HCEC 1CT (cell line): ENCODE measurements at places on chromosomes 1 and 21.
A peak's percentile ranks its signal among the peaks of the same experiment; 100 is the strongest.

GRCh38 chr1:200042552-200043335, 15.2 kb downstream of the NR5A2 start:
- DNase-seq, result no peak

GRCh38 chr21:44681861-44682579, at the start of gene KRTAP12-1:
KRTAP12-1 (minus strand) TSS chr21:44682163; CDS start chr21:44682123, 40 bp downstream.
- DNase-seq, result no peak

- DNase-seq, result no peak
Observed at GRCh38 chr1:229221106-229222019, 49.5 kb upstream of the RAB4A start.

- no peak for DNase-seq
Observed at GRCh38 chr1:90821788-90822359, 104.8 kb upstream of the BARHL2 start.

DNA sequence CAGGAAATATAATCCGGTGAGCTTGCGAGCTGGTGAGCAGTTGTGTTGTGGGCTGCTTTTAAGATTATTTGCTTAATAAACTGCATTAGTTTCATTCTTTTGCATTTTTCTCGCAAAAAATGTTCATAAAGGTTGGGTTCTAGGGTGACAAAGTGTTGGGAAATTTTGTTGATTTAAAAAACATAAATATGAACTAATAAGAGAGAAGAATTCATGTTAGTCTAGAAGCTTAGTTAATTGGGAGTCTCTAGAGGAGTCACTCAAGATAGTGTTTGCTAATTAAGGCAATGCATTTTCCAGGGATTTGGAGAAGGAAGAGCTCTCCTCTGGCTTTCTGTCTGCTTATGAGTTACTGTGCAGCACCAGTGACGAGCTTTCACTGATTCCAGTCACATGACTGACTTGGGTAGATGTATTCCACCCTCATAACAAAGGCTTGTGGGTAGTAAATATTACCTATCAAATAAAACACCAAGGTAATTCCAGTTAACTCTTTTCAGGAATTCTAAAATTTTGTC, 417.0 kb downstream of the PTBP2 start:
- no peak for DNase-seq

- DNase-seq, result no peak
Observed at GRCh38 chr1:30409476-30410152, 313.8 kb downstream of the MATN1 start.

DNA sequence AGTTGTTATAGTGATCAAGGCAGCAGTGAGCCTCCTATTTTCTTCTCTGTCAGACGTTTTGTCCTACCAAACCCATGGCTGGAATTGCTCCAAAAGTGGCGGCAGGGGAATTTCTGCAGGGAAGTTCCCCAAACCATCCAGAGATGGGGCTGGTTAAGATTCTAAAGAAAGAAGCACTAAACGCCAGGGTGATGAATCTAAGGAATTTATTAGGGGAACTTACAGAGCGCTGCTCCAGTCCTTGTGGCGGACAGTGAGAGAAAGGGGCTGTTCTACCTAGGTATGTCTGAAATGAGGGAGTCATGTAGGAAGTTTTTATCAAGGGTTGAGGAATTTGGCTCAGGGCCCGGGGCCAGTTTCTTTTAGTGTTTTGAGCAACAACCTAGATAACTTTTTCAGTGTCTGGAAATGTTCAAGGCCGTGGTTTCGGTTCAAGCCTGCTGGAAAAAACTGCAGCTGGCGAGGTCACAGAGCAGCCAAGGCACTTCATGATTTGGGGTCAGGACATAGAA, 222.4 kb upstream of the B3GALT2 start:
- DNase-seq, result peak; percentile 32

- no peak for DNase-seq
Observed at GRCh38 chr1:35390600-35391494, 122.3 kb downstream of the ZMYM4 start.

GRCh38 chr1:116817582-116818064, 63.4 kb downstream of the CD2 start:
- DNase-seq, result peak; percentile 36

DNA sequence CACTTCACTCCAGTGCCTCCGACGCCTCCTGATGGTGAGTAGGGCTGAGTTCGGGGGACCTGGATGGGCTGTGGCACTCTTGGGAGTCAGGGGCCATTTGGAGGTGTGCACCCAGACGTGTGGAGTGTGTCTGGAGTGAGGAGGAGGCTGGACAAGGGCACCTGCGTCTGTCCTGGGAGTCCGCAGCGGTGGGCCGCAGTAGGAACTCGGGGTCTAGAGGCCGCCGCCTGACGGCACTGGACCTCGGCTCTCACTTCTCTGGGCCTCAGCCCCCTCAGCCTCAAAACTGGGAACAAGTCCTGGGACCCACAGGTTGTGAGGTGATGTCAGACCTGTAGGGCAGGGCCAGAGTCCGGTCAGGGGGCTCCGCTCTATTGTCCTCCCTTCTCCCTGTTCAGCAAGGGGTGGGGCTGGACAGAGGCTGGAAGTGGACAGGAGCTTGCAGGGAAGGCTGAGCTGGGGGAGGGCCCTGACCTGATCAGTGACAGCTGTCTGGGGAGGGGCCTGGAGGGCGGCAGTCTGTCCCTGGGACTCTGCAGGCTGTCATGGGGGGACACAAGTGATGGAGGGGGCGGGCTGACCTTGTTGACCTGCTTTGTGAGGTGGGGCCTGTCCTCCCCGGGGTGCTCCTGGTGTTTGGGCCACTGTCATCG, 15.5 kb downstream of the AGRN start:
- no peak for DNase-seq

DNA sequence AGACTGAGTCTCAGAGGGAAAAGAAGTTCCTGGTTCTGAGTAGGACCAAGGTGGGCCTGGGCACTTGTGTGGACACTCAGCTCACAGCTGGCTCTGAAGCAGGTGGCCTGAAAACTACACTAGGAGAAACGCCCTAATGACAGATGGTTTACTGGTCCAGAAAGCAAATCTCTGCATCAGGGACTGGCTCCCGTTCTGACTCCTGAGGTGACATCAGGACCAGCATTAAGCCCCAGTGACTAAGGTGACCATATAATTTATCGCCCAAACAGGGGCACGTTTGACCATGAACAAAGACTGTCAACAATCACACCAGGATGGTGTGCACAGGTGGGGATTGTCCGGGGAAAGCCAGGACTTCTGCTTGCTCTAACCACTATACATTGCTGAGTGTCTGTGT, 12.2 kb upstream of the CD34 start:
- DNase-seq, result no peak

GRCh38 chr1:227604446-227604845, 41.1 kb downstream of the ZNF678 start:
- no peak for DNase-seq

- no peak for DNase-seq
Observed at GRCh38 chr1:93750955-93751354, 69.3 kb upstream of the BCAR3 start.
